ENCODE measurements at places on chromosomes 2 and 18. TPM values are rescaled to one million over a fixed set of nuclear protein-coding genes. Genes with fewer than 3 reads are reported as not detected.
A peak's percentile ranks its signal among the peaks of the same experiment; 100 is the strongest.

AMER3 gene
- 0.19 TPM for total RNA-seq

DNA sequence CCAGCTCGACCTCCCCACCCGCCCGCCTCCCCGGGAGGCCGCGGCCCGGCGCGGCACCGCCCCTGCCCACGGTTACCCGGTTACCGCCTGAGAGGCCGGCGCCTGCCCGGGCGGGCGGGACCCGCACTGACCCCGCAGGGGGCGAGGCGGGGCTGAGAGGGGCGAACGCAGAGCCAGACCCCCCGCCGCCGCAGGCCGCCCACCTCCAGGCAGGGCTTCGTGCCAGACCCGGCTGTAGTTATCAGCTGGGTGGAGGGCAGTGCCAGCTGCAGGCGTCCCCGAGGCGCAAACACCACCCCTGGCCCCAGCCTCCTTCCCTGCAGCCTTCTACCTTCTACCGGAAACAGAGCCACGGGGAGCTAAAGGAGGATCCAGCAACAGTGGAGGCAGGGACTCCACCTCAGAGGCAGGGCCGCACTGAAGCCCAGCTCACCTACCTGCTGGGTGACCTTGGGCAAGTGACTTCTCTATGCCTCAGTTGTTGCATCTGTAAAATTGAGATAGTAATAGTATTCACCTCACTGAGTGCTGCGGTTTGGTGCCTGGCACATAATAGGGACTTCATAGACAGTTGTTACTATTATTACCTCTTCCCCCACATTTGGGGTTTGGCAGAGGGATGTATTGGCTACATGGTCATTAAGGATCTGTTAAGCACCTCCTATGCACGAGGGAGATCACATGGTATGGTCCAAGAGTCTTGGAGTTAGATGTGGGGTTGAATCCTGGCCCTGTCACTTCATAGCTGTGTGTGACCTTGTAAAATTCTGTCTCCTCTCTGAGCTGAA lies 231.6 kb upstream of the SMAD2 start:
- no peaks in the 10 kb centered on the region for H3K36me3 ChIP-seq
- H3K4me3 ChIP-seq: peak overlapping the region; percentile 71
- no peak for DNase-seq
- peaks cover 15% of the 10 kb centered on the region for H3K4me1 ChIP-seq
- peaks cover 42% of the 10 kb centered on the region for H3K27me3 ChIP-seq
- no peak overlapping the region for H3K27ac ChIP-seq

CROCC2 gene
- not detected for total RNA-seq

RTP5 gene
- total RNA-seq: not detected

POU3F3 gene
- total RNA-seq: 0.09 TPM

DNA sequence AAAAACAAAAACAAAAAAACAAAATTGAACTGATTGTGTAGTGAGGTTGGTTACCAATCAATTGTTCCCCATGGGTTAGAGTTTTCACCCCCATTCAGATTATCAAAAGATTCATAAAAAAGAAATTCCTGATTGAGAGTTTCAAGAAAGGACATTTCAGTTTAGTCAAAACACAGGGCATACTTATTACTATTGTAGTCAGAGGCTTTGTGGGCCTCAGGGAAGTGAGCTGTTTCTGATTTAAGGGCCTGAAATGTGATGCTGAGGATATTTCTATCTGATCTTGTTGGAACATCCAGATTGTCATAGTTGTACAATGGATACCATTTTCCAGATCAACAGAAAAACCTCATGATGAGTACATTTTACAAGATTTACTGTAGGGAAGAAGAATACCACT lies 368.1 kb upstream of the NETO1 start:
- no peak overlapping the region for H3K4me3 ChIP-seq
- H3K27ac ChIP-seq: no peak overlapping the region
- no peaks in the 10 kb centered on the region for H3K4me1 ChIP-seq

DNA sequence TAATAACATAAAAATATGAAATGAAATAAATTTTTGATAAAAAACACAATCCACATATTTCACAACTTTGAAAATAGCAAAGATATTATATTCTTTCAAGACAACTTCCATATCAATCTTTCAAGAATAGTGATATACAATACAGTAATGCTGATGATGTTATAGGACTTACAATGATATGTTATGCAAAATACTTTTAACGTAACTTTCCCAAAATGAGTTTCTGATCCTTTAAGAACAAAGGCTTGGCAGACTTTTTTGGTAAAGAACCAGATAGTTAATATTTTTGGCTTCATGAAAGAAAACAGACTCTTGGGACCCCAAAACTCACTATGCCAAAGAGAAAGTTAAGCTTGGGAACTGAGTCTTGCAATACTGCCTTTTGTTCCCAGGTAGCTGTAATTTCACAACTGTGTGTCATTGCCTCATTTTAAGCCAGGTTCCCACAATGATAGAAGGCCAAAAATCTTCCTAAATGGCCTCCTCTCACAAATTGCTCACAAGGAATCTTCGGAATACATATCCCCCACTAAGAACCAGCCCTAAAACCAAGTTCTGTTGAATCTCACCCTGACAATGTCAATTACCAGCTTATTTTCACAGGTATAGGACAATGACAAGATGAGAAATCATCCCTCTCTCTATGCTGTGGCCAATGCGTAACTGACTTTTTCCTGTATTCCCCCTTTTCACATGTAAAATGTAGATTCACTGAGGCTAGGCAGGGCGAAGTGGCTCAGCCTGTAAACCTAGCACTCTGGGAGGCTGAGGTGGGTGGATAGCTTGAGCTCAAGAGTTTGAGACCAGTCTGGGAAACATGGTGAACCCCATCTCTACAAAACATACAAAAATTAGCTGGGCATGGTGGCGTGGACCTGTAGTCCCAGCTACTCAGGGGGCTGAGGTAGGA lies 54.8 kb upstream of the STRN start:
- H3K4me1 ChIP-seq: peaks cover 3% of the 10 kb centered on the region
- H3K27me3 ChIP-seq: no peaks in the 10 kb centered on the region
- H3K4me3 ChIP-seq: no peak overlapping the region
- H3K27ac ChIP-seq: no peak overlapping the region
- DNase-seq: no peak

GRCh38 chr2:226497146-226497909 lies 302.3 kb downstream of the IRS1 start:
- no peak overlapping the region for H3K27ac ChIP-seq
- no peaks in the 10 kb centered on the region for H3K36me3 ChIP-seq
- H3K4me3 ChIP-seq: no peak overlapping the region

CTAGE1 gene
- total RNA-seq: not detected

DNA sequence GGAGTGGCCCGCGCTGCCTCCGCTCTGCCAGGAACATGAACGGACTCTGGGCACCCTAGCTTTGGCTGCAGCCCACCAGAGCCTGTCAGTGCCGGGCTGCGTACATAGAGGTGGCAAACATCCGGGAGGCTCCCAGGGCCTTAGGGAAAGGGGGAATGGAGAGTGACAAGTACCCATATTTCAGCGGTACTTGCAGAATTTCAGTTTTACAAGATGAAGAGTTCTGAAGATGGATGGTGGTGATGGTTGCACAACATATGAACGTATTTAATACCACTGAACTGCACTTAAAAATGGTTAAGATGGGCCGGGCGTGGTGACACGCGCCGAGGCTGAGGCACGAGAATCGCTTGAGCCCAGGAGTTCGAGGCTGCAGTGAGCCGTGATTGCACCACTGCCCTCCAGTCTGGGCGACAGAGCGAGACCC lies 873 bp downstream of the MTHFD2 start:
- no peak for DNase-seq
- H3K27me3 ChIP-seq: no peaks in the 10 kb centered on the region
- peaks cover 5% of the 10 kb centered on the region for H3K4me1 ChIP-seq
- peak overlapping the region; percentile 97 for H3K27ac ChIP-seq
- H3K4me3 ChIP-seq: peak overlapping the region; percentile 85

- no peak overlapping the region for H3K27ac ChIP-seq
- H3K36me3 ChIP-seq: no peaks in the 10 kb centered on the region
- no peaks in the 10 kb centered on the region for H3K4me1 ChIP-seq
- no peaks in the 10 kb centered on the region for H3K27me3 ChIP-seq
- H3K4me3 ChIP-seq: no peak overlapping the region
These were observed 203.6 kb upstream of the GALNT5 start for GRCh38 chr2:157053876-157054275.

- H3K36me3 ChIP-seq: no peaks in the 10 kb centered on the region
- H3K4me3 ChIP-seq: no peak overlapping the region
- no peak for DNase-seq
- H3K4me1 ChIP-seq: no peaks in the 10 kb centered on the region
These were observed 477.8 kb downstream of the CDH2 start for GRCh38 chr18:27699137-27699536.

CERKL gene
- total RNA-seq: not detected

GPR39 gene
- total RNA-seq: 0.63 TPM

- H3K27me3 ChIP-seq: no peaks in the 10 kb centered on the region
- no peak overlapping the region for H3K4me3 ChIP-seq
- DNase-seq: no peak
- no peaks in the 10 kb centered on the region for H3K36me3 ChIP-seq
- H3K4me1 ChIP-seq: no peaks in the 10 kb centered on the region
These were observed 10.8 kb downstream of the IL1RL1 start for GRCh38 chr2:102321941-102322719.

GALM gene
- 13.1 TPM for total RNA-seq

DNA sequence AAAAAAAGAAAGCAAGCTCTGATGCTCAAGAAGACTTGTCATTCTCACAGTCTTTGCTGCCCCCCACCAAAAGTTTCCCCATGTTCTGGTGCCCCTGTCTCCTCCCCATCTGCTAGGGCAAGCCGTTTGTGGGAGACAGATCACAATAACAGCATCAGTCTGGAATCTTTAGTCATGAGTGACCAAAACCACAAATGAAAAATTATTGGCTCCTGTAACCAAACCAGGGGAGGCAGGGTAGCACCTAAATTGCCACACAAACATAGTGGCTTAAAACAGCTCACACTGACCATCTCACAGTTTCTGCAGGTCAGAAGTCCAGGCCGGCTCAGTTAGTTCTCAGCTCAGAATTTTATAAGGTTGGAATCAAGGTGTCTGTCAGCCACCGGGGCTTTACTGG lies 9.1 kb upstream of the B3GNT7 start:
- no peaks in the 10 kb centered on the region for H3K27me3 ChIP-seq
- no peaks in the 10 kb centered on the region for H3K36me3 ChIP-seq
- no peak for DNase-seq
- H3K27ac ChIP-seq: no peak overlapping the region
- no peak overlapping the region for H3K4me3 ChIP-seq
- peaks cover 9% of the 10 kb centered on the region for H3K4me1 ChIP-seq

- no peak overlapping the region for H3K27ac ChIP-seq
- no peak for DNase-seq
- no peaks in the 10 kb centered on the region for H3K4me1 ChIP-seq
- H3K36me3 ChIP-seq: no peaks in the 10 kb centered on the region
- H3K4me3 ChIP-seq: peak overlapping the region; percentile 74
- no peaks in the 10 kb centered on the region for H3K27me3 ChIP-seq
These were observed 324.7 kb upstream of the PIK3C3 start for GRCh38 chr18:41630232-41630886.

- H3K36me3 ChIP-seq: peaks cover 12% of the 10 kb centered on the region
- no peak overlapping the region for H3K4me3 ChIP-seq
- H3K27ac ChIP-seq: no peak overlapping the region
- no peaks in the 10 kb centered on the region for H3K4me1 ChIP-seq
- DNase-seq: no peak
These were observed 38.9 kb downstream of the THAP4 start for GRCh38 chr2:241598061-241598460.

GRCh38 chr2:11891671-11892440 lies 145.4 kb downstream of the LPIN1 start:
- H3K36me3 ChIP-seq: no peaks in the 10 kb centered on the region
- H3K4me1 ChIP-seq: no peaks in the 10 kb centered on the region

ATP6V1C2 gene
- 0.74 TPM for total RNA-seq

CLEC4F gene
- not detected for total RNA-seq

DNA sequence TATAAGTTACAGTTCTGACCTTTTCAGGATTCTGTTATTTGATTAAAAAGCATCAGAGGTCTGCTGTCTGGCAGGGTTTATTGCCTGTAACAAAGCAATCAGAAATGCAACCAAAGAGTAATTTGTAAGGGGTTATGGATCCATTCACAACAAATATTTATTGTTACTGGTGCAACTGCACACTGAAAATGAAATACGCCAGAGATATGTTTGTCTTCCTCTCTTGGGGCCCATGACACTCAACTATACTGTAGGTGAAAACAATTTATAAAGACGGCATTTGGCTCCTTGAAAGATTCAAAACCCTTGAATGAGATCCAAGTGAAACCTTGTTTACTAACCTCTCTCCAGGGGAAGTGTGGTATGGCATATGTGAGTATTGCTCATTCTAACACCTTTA lies 452.2 kb downstream of the MBD2 start:
- no peak overlapping the region for H3K27ac ChIP-seq
- no peak overlapping the region for H3K4me3 ChIP-seq
- H3K36me3 ChIP-seq: no peaks in the 10 kb centered on the region
- H3K4me1 ChIP-seq: no peaks in the 10 kb centered on the region
- DNase-seq: no peak
- H3K27me3 ChIP-seq: no peaks in the 10 kb centered on the region

DNA sequence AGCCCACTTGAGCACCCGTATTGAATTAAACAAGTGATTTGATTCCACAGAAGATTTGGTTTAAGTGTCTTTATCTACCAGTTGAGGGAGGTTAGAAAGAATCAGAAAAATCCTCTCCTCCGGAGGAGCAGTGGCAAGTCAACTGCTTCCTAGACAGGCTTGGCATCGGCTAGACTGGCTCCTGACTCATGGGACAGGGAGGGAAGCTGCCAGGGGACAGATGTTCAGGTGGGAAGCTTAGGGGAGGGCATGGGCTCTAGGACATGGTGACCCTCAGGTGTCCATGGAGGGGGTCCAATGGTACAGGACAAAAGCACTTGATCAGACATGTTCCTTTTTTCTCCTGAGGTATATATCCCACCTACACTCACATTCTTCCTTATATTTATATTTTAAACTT lies 119.3 kb upstream of the IL1R2 start:
- H3K4me1 ChIP-seq: no peaks in the 10 kb centered on the region
- H3K36me3 ChIP-seq: peaks cover 77% of the 10 kb centered on the region
- no peak for DNase-seq
- 0 out of 2 replicates have a peak overlapping the region, but pooled peaks have one; percentile 3 for H3K27ac ChIP-seq
- H3K4me3 ChIP-seq: no peak overlapping the region
- H3K27me3 ChIP-seq: no peaks in the 10 kb centered on the region

ALPG gene
- total RNA-seq: 0.56 TPM

DNA sequence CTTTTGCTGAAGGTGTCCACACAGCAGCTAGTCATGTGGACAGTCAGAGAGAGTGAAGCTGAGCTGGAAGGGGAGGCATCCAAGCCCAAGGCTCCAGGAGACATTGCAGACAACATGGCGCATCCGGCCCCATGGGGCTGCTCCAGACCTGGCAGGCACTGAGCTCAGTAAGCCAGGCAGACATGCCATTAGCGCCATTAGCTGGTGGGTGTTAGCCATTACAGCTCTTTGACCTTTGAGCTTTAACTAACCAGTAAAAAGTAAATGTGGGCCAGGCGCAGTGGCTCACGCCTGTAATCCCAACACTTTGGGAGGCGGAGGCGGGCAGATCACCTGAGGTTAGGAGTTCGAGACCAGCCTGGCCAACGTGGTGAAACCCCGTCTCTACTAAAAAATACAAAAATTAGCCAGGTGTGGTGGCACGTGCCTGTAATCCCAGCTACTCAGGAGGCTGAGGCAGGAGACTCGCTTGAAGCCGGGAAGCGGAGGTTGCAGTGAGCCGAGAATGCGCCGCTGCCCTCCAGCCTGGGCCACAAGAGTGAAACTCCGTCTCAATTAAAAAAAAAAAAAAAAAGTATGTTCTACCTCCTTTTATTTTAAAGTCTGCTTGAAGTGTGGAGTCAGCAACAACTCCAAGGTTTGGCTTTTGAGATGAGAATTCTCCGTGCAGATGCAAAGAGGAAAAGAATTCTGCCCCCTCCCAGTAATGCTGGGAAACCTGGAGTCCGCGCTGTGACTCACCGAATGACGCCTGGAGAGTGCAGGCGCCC lies 69.4 kb downstream of the TWSG1 start:
- no peaks in the 10 kb centered on the region for H3K36me3 ChIP-seq
- no peak for DNase-seq
- H3K4me3 ChIP-seq: no peak overlapping the region
- H3K27ac ChIP-seq: no peak overlapping the region

EPB41L3 gene
- 12.8 TPM for total RNA-seq

All from H1 (cell line).